ENCODE measurements at places on chromosomes 6 and 20.

DNA sequence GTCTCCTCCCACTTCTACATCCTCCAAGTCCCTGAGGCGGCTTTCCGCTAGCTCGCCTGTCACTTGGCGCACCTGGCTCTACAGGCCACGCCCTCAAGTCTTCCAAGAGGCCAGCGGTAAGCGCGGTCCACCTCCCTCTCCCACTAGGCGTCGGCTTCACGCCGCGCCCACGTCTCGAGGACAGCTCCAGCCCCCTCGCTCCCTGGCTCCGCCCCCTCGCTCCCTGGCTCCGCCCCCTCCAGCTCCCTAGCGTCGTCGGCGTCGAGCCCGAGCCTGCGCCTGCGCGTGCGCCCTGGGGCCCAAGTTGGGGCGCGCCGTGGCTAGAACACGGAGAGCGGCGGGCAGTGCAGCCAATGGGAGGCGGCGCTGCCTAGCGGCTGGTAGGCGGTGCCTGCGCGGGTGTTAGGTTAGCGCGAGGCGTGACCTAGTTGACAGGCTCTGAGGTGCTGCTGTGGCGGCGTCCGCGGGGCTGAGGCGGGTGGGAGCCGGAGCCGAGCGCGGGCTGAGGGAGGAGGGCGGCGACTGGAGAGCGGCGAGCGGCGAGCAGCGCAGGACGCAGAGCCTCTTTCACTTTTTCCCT is at the start of gene MACROD2:
Gene MACROD2 (plus strand): TSS at position 431 of the 580 bp plus-strand sequence.
- peak; percentile 83 for DNase-seq

- no peak for DNase-seq
Measured at GRCh38 chr6:12598919-12599318, 117.6 kb upstream of the PHACTR1 start.

- no peak for DNase-seq
Measured at GRCh38 chr6:43986177-43986825, 141.0 kb downstream of the MRPL14 start.

- no peak for DNase-seq
Measured at GRCh38 chr6:53943395-53943794, 148.6 kb downstream of the LRRC1 start.

DNA sequence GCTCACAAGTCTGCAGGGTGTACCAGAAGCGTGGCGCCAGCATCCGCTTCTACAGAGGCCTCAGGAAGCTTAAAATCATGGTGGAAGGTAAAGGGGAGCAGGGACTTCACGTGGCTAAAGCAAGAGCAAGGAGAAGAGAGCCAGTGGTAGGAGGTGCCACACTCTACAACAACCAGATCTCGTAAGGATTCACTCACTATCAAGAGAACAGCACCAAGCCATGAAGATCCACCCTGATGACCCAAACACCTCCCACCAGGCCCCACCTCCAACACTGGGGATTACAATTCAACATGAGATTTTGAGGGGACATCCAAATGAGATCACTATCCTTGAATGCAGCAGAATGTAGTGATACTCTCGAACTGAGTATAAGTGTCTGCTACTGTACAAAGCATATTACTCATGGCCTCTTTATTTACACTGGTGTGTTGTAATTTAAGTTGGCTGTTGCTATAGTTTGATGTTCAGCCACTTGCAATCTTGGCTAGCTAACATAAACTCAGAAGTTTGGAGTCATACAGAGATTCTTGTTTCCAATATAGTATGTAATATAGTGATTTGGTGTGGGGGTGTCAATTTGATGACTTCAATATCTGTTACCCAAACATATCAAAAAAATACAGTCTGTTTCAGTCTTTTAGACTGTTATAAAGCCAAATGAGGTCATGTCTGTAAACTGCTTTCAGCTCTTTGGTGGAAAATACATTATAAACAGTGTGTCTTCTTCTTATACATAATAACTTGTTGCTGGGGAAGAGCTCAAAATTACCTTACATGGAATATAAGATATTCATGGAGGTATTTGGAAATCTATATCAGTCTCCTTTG is 39.4 kb upstream of the MYLIP start:
- no peak for DNase-seq

- no peak for DNase-seq
Measured at GRCh38 chr6:132659082-132659481, at the start of gene TAAR1. TAAR1 (minus strand) TSS chr6:132659182; CDS start chr6:132646003, 13,179 bp downstream.

- peak; percentile 31 for DNase-seq
Measured at GRCh38 chr6:159692303-159693127, 526 bp downstream of the SOD2 start.

GRCh38 chr20:18739751-18740166 is 73.8 kb upstream of the SCP2D1 start:
- DNase-seq, result peak; percentile 81

DNA sequence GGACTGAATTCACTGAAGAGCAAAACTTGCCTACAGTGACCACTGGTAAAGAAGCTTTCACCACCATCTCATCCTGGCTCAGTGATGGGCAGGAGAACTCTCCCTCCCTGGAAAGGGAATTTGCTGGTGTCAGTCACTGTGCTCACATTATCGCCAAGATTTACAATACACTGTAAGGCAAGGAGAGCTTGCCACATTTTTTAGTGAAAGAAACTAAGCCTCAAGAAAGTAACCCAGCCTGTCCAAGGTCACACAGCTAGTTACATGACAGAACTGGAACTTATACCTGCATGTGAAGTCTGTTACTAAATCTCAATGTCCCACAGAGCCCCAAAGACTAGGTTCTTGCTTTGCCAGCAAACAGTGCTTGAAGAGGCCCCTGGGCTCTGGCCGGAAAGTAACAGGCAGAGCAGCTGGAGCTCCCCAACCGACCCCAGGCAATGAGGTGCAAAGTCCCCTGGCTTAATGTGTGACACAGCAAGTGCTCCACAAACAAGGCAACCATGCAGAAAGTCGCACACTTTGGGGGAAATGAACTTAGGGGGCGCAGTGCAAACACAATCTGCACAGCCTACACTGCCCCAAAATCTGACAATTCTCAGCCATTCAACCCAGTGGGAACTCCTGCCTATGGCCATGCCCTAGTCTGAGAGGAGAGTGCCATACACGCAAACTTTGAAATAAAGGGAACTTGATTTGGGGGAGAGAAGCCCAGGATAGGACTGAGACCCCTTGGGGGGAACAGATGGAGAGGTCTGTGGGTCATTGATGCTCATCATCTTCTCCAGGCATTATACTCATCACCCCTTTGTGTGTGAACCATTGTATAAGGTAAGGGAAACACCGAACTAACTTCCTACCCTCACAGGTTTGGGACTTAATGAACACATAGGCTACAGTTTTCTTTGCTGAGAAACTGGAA is 1.9 kb downstream of the BCL2L1 start:
- DNase-seq, result no peak

- no peak for DNase-seq
Measured at GRCh38 chr6:154463573-154464419, 46.7 kb downstream of the CNKSR3 start.

GRCh38 chr6:123830120-123830519 is 26.5 kb downstream of the NKAIN2 start:
- DNase-seq, result no peak

DNA sequence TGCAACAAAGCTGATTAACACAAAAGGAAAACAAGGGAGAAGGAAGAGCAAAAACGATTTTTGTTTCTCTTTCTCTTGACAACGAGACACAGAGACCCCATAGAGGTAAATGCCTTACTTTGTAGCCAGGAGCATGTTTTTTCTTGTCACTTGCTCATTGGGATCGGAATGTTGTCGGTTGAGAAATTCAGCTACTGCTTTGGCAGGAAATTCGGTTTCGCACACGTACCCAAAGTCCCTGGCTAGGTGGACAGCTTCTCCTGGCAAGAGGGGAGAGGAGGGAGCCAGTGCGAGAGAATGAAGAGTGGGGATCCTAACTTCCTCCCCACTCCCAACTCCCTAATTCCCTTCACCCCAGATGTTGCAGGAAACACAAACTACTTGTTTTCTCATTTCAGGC is 14.5 kb downstream of the TFAP2A start:
- no peak for DNase-seq

DNA sequence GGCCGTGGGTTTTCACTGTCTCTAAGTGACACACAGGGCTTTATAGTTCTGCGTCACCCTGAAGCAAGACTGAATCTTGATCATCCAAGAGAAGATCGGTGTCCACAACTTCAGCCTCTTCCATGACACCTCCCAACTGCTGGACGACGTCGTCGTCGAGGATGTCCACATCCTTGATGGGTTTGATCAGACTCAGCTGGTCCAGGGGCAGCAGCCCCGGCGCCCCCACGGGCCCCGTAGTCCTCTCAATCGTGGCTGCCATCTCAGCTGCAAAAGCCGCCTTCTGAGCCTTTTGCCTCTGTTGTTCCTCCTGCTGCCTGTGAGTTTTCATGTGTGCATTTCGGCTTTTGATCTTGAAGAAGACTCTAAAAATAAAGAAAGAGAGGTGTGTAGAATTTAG is 10.6 kb upstream of the MRPS10 start:
- DNase-seq, result no peak

- no peak for DNase-seq
Measured at GRCh38 chr6:16651871-16652270, 109.4 kb downstream of the ATXN1 start.

- DNase-seq, result no peak
Measured at GRCh38 chr6:108277831-108278230, 17.0 kb upstream of the SNX3 start.

GRCh38 chr6:130893277-130893676 is 66.1 kb downstream of the SMLR1 start:
- no peak for DNase-seq

- DNase-seq, result no peak
Measured at GRCh38 chr6:13478525-13478966, 8.9 kb downstream of the GFOD1 start.

Measured in A172 (cell line).